Right renal pelvis (tissue), 4 donors: ENCODE measurements at places on chromosomes 13 and 19.

DNA sequence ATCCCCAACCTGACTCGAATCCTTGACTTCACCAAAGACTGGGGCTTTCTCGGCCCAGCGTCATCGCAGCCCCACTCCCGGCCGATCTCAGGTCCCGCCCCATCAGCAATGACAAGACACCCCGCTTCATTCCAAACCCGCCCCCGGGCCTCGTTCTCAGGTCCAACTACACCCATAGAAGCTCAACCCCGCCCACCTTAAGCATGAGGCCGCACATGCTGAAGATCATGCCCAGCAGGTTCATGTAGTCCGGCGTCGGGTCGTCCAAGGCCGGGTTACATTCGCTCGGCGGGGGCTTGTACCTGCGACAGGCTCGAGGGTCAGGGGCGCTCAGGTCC, 2.3 kb downstream of the WDR83 start:
- no peak for DNase-seq

DNA sequence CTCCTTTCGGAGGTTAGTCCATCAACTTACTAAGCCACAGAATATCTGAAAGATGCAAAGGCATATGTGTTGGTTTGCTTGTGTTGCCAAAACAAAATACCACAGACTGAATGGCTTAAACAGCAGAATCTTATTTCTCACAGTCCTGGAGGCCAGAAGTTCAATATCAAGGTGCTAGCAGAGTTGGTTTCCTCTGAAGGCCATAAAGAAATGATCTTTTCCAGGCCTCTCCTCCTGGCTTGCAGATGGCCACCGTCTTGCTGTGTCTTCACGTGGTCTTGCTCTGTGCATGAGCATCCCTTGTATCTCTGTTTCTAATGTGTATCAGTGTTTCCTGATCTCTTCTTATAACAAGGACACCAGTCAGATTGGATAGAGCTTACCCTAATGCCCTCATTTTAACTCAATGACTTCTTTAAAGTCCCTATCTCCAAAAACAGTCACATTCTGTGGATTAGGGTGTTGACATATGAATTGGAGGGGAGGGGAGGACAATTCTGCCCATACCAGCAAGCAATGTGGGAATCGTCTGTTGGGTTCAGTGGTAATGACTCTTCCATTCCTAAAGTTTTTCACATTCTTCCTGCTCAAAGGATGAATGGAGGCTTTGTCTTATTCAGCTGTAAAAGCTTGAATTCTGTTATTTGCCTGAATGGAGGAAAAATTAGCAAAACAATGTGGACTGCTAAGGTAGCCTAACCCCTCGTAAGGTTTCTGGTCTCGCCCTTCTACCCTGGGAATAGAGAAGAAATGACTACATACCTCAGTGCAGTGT, 715.7 kb downstream of the DIAPH3 start:
- no peak for DNase-seq

GRCh38 chr13:73985783-73986182, 148.4 kb downstream of the KLF12 start:
- DNase-seq = no peak

GRCh38 chr19:52584736-52585440, 14.8 kb downstream of the ZNF701 start:
- DNase-seq = no peak

GRCh38 chr19:7699417-7700401, 2.2 kb downstream of the FCER2 start:
- DNase-seq = no peak

DNA sequence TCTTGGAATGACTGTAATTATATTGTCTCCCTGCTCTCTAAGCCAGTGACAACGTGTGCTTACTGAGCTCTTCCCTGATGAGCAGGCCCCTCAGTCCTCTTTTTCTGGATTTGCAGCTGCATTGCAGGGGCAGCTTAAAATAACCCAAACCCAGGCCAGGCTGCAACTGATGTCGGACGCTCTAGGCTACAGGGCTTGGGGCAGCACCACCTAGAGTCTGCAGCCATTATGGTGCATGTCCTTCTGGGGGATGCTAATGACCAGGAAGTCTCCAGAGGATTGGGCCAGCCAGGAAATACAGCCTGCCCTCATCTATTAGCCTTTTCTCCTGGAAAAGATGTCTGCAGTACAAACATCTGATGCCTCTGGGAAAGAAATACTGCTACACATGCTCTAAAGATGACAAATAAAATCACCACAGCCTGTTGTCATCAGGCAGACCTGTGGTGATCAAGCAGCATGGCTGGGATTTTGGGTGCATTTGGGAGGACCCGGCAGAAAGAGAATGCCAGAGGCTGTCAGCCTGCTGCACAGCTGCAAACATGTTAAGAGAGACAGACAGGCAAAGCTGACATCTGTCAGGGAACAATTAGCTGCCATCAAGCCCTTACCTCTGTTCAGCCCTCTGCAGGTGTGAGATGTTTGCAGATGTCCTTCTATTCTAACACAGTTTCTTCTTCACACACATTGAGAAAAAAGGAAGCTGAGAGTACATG, 51.8 kb downstream of the CCDC70 start:
- no peak for DNase-seq

- DNase-seq = no peak
These were observed 28.6 kb upstream of the PNMA8B start for GRCh38 chr19:46524308-46524707.

- DNase-seq = no peak
These were observed 515.8 kb downstream of the KLF12 start for GRCh38 chr13:73618275-73618865.

DNA sequence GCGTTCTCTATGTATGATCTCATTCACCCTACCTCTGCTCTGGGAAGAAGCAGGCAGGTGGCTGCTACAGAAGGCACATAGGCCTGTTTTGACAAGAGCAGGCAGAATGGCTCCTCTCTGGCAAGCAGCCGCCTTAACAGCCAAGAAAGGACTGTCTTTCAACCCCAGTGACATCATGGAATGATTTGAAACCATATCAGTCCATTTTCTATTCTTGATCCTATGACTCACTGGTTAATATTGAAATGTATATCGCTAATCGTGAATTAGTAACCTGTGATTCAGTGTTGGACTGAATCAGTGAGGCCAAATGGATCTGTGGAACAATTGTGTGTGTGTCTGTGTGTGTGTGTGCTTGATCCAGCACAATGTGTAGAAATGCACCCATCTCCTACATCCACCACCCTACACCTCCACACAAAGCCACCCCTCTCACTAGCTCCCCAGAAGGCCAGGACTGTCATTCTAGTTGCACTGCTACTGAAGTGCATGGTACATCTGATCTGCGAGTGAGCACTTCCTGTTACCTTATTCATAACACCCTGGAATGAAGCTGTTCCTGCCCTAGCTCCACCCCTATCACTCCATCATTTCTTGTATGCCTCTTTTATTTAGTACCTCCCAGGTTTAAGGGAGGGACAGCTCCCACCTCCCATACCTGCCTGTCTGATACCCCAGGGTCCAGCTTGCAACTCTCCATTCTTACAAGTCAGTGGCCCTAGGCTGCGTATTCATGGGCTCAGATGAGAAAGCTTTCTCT, 460.0 kb downstream of the FOXO1 start:
- DNase-seq = no peak

DNA sequence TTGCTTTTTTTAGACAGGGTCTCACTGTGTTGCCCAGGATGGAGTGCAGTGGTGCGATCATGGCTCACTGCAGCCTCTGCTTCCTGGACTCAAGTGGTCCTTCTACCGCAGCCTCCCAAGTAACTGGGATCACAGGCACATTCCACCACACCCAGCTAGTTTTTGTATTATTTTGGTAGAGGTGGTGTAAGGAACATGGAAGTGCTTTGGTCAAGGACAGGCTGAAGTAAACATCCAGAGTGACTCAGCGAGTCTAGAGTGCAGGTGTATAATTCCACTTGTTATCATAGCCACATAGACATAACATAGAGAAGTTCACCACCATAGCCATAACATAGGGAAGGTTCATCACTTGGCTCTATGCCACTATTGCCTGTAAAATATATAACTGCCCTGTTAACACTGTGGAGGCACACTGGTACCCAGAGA, 98.6 kb downstream of the RBM26 start:
- no peak for DNase-seq

- no peak for DNase-seq
These were observed 4.9 kb upstream of the KLK15 start for GRCh38 chr19:50838239-50838638.

DNA sequence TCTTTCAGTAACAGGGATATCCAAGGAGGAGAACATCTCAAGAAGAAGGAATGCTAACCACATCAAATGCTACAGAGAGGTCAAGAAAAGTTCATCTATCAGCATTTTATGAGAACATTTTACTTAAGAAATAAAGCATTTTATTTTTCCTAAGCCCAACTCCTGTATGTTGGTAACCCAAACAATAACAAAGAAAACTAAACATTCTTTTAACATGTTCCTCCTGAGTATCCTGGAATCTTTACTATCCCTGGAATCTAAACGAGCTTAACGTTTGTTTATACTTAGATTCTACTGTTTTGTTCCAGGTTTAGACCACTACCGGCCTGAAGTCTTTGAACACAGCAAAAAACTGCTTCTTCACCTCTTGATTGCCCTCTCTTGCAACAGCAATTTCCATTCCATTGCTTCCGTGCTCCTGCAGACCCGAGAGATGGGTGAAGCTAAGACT, 89.7 kb downstream of the ZAR1L start:
- DNase-seq = no peak

DNA sequence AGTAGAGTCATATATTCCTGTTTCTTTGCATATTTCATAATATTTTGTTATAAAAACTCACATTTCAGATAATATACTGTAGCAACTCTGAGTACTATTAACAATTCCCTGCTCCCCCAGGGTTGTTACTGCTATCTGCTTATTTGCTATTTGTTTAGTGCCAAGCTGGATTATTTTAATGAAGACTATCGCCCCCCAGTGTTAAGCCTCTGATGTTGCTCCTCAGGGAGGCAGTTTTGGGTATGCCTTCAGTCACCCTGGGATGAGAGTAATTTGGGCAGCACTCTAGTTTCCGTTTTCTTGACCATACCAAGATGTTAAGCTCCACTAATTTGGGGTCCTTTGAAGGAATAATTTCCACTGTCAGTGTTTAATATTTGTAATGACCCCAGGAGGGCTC, 46.0 kb downstream of the MICU2 start:
- no peak for DNase-seq

- DNase-seq = no peak
These were observed 202.4 kb upstream of the SOX1 start for GRCh38 chr13:111864566-111864965.

DNA sequence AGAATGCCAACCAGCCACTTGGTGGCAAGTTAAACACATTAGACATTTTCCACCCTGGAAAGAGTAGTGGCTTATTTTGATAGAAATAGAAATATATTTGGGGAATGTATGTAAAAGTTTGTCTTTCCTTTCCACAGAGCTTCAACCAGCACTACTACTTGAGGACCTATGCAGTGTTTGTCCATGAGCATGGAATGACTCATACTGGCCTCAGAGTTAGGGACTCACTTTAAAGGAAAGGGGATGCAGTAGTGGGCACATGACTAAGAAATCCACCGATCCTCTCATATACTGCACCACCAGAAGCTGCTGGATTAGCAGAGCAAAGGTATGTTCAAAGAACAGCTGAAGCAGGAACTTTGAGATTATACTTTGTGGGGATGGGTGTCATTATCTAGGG, 62.6 kb downstream of the LACC1 start:
- DNase-seq = no peak

DNA sequence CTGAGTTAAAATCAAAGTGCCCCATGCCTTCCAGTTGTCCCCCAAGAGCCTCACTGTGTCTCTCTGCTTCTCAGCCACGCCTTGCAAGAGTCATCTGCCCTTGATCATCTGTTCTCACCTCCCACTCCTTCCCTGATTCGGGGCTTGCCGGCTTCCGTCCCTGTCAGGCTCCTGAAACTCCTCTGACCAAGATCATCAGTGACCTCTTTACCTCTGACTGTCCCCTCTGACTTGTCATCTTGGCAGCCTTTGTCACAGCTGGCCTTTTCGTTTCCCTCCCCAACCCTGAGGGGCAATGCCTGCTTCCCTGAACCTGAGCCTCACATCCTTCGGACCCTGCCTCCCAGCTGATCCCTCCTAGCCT, 66.3 kb downstream of the MAP4K1 start:
- DNase-seq = no peak

DNA sequence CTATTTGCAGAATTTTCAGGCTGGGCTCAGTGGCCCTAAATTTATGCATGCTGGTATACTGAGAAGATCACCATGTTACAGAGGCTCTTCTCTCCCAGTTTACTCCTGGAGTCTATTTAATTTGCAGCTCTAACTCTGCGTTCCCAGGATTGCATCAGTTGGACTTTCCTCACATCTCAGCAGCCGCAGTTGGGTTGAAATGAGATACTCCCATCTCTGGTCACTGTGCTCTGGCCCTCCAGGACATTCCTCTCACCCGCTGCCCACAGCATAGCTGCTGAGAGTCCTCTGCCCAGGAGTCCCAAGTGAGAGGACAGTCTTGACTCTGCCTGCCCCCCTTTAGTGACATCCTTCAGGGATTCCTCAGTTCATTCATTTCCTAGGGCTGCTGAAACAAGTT, 150.9 kb downstream of the LACC1 start:
- no peak for DNase-seq

GRCh38 chr19:1451916-1452801, 2.2 kb downstream of the APC2 start:
- no peak for DNase-seq

DNA sequence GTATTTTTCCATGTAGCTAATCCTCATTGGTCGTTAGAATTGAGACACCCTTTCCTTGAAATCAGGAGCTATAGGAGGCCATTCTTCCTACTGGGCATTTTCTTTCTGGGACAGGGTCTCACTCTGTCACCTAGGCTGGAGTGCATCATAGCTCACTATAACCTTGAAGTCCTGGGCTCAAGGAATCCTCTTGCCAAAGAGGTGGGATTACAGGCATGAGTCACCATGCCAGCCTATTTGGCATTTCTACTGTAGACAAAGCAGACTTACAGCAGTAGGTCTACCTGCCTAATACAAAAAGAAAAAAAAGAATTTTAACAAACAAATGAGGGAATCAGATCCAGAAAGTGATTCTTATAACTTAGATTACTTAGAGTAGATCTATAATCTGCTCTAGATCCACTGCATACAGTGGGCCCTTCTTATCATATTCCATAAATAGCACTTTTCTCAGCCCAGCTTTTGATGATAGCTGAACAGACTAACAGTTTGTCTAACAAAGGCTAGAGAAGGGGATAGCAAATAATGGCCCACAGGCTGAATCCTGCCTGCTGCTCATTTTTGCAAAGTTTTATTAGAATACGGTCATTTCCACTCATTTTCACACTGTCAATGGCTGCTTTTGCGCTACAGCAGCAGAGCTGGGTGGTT, 36.7 kb upstream of the USPL1 start:
- DNase-seq = no peak

GRCh38 chr13:98543378-98544103, 33.4 kb downstream of the STK24 start:
- no peak for DNase-seq
